Stimulated activated CD8-positive, alpha-beta memory T cell treated with anti-CD3 and anti-CD28 coated beads, Interleukin-2, amount 100 ng/mL, for 1 hour (primary cell): ENCODE measurements at places on chromosomes 6 and 20.

DNA sequence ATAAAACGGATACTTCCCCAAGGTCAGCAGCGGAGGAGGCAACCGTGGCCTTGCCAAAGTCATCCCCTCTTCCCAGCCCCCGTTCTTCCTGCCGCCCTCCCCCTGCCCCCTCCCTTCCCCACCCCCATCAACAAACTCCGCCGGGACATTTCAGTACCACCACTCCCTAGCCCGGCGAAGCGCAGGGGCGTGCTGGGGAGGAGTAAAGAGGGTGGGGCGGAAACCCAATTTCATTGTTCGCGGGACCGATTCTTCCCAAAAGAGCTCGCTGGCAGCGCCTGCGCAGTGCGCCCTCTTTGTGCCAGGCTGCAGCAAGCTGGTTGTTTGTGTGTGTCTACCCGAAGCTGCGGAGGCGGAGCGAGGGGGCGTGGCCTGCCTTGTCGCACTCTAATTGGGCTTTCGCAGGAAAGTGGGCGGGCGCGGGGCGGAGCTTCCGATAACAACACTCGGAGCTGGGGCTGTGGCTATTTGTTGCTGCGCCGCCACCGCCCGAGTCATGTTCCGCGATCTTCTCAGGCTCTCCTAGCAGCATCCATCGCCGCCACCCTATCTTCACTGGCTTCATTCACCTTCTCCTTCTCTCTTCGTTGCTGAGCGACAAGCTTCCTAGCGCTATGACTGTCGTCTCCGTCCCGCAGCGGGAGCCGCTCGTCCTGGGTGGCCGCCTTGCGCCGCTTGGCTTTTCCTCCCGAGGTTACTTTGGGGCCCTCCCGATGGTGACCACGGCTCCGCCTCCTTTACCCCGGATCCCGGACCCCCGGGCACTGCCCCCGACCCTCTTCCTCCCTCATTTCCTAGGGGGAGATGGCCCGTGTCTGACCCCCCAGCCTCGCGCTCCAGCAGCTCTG, at the start of gene PNRC1:
TSS of gene PNRC1 (plus strand) at position 471 of the 848 bp plus-strand sequence. CDS start at position 615, 144 bp downstream.
- peak; percentile 100 for DNase-seq

DNA sequence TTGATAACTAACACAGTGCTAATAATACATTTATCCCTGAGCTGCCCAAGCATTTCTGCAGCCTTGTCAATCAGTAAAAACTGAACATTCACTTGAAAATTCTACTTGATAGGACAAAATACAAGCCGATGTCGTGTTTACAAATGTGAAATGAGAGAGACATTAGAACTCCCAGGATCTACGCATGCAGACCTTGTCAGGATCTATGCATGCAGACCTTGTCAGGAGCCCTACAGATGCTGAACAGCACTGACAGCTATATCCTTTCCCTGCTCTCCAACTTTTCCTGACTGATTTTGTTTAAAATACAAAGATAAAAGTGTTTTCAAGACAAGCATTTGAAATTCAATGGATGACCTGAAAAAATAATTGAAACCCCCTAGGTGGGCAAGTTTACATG, 28.9 kb downstream of the INSM1 start:
- no peak for DNase-seq

GRCh38 chr20:584161-584970, 25.7 kb downstream of the TCF15 start:
- no peak for DNase-seq

DNA sequence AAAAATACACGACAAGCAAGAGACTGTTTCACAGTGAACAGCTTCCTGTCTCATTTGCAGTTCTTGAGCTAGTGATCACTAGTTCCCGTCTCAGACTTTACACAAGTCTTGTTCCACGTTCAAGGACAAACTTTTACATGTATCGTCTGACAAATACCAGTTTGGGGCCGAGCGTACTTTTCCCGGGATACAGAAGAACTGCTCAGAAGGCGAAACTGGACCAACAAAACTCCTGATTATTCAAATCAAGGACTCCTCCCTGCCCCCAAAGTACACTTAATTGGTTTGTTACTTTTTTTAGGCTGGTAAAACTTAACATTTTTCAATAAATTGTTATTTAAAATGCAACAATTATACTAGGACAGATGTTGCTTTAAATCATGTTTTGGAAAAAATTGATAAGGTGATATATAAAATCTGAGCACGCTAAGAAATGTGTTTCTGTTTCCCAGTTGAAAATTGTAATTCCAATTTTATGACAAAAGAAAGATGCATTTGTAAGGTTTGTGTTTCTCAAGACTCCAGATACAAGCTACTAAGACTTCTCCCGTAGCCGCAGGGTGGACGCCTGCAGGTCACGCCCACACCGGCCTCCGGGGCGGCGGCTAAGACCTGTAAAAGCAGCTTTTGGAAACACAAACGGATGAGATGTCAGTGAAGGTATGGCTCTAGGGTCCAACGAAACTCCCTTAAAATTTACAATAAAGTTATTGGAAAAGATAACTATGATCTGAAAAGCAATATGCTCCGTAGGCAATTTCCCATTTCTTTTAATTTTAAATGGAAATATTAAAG, 16.8 kb upstream of the TCFL5 start:
- DNase-seq: no peak

- no peak for DNase-seq
Observed at GRCh38 chr6:113353392-113353791, 503.8 kb upstream of the MARCKS start.

GRCh38 chr6:54609981-54610380, 236.6 kb upstream of the FAM83B start:
- no peak for DNase-seq

GRCh38 chr6:165487347-165487746, 175.7 kb downstream of the PDE10A start:
- DNase-seq: no peak

GRCh38 chr6:139605350-139605749, 230.9 kb upstream of the CITED2 start:
- no peak for DNase-seq

DNA sequence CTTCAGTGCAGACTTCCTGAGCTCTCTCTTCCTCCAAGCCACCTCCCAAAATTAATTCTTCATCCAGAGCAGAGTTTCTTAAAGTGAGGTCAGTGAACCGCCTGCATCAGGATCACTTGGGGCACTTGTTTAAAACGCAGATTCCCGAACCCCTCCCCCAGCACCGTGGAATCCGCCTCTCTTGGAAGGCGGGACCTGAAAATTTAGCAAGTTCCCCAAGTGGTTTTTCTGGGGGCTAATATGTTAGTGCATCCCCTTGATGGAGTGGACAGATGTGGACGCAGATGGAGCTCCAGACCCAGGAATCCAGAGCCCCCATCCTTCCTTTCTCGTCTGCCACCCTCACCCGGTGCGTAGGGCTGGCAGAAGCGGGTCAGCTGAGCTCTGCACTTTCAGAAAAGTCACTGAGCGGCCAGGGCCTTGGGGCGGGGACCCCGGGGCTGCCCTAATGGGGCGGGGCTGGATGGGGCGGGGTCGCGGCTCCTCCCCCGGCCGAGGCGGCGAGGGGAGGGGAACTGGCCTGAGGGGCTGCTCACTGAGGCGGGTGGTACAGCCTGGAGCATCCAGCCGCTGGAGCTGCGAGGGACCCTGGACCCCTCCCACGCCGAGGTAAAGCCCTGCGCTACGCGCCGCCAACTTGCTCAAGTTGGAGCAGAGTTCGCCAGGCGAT, at the start of the genes DEFB124 and REM1:
TSS of gene DEFB124 (minus strand) at position 370 of the 670 bp plus-strand sequence. CDS start 2,114 bp downstream, outside the sequence.
TSS of gene REM1 (plus strand) at position 531 of the 670 bp plus-strand sequence. CDS start 1,158 bp downstream, outside the sequence.
- no peak for DNase-seq

DNA sequence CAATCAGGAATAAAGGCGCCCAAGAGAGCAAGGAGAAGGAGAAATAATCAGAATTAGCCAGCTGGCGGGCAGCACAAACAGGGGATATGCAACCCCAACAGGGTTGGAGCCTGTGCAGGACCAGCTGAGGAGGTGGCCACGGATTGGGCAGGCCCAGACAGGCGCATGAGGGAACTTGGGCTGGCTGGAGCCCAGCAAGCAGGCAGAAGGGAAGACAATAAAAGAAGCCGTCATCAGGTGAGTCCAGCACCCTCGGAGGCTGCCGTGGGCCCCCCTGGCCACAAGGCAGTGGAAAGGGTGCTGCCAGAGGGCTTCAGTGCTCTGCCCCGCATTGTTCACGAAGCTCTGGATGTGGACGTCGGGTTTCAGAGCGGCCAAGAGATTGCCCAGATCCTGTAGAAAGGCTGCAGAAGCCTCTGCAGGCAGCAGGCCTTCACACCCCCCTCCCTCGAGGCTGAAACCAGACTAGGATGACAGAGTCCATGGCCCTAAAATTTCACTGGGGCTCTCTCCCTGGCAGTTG, 28.4 kb upstream of the MAFB start:
- DNase-seq: no peak

DNA sequence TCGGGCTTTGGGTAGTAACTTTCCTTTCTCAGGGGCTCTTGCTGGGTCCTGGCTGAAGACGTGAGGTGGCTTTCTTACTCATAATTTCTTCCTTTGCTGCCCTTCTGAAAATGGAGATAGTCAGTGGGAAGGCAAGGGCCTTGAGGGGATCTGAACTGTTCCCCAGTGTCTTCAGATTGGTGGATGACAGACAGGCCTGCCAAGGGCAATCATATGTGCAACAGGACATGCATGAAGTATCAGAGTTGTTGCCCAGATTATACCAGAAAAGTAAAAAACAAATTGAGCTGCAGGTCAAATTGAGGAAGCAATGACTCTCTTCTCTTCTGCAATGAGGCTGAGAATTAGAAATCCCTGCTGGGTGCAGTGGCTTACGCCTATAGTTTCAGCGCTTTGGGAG, 71.6 kb upstream of the PAX1 start:
- DNase-seq: no peak

DNA sequence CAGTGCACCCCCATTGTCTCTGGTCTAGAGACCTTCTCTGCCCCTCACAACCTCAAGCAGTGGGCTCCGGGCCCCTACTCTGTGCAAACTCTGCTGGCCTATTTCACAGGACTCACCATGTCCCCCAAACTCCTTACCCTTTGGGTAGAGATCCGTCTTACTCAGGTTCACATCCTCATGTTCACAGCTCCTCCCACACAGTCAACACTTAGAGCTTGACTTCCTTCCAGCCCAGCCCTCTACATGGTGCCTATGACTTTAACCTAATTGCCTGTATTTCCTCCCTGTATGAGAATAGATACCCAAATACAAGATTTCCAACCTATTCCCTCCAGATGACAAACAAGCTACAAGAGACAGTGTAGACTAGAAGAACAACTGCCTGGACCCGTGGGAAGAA, 528.6 kb upstream of the JARID2 start:
- DNase-seq: no peak

DNA sequence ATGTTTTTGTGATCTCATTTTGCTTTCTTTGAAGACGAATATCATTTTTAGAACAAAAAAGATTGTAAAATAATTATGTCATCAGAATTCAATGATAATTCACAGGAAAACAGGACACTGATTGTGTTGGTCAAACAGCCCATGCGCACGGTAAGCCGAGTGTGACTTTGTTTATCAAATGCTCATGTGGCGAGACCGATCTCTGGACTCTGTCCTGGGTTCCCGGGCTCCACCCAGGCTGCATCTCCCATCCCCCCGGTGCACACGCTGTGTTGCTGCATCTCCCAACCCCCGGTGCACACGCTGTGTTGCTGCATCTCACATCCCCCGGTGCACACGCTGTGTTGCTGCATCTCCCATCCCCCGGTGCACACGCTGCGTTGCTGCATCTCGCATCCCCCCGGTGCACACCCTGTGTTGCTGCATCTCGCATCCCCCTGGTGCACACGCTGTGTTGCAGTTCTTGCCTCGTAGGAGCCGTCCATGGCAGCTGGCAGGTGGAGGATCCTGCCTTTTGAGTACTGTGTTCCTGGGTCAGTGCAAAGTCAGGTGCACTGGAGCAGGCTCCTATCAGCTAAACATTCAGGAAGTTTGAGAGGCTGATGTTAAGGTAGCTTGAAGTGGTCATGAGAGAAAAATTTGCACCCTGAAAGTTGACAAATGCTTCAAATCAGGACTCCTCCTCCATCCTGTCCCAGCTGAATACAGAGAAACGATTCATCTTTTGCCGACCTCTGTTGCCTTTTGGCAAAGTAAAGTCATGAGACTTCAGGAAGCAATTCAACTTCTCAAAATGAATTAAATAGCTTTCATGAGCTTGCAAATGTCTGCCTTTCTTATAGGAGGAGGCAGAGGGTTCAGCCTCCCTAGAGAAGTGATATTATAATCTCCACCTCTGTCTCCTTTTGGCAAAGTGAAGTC, 77.1 kb upstream of the FRMD1 start:
- DNase-seq: no peak

DNA sequence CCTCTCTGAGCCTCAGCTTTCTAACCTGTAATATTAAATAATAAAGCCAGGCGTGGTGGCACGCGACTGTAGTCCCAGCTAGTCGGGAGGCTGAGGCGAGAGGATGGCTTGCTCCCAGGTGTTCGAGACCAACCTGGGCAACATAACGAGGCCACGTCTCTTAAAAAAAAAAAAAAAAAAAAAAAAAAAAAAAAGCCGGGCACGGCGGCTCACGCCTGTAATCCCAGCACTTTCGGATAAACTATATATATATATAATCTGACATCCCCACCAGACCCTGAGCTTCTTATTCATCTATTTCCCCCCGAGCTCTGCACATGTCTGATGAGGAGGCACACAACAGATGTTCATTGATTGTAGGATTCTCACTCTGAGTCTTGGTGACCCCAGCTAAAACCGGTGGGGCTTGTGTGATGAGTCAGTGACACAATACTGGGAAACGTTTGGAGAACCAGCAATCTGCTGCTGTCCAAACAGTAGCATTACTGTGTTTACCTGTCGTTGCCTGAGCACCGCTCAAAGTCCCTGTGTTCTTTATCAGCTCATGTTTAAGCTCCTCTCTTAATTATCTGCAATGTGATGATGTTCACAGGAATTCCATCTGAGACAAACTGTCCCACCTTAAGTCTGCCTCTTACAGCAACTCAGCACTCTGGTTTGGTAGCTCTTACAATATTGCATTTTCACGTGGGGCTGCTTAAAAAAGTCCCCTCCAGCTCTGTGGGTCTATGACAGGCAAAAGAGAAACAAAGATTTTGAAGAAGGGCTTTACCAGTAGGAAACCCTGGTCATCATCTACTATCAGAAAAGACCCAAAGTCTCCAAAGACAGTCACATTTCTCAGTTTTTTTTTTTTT, 1.0 kb upstream of the SPATA2 start:
- DNase-seq: no peak

- DNase-seq: no peak
Observed at GRCh38 chr20:46963758-46964617, 69.3 kb downstream of the EYA2 start.

DNA sequence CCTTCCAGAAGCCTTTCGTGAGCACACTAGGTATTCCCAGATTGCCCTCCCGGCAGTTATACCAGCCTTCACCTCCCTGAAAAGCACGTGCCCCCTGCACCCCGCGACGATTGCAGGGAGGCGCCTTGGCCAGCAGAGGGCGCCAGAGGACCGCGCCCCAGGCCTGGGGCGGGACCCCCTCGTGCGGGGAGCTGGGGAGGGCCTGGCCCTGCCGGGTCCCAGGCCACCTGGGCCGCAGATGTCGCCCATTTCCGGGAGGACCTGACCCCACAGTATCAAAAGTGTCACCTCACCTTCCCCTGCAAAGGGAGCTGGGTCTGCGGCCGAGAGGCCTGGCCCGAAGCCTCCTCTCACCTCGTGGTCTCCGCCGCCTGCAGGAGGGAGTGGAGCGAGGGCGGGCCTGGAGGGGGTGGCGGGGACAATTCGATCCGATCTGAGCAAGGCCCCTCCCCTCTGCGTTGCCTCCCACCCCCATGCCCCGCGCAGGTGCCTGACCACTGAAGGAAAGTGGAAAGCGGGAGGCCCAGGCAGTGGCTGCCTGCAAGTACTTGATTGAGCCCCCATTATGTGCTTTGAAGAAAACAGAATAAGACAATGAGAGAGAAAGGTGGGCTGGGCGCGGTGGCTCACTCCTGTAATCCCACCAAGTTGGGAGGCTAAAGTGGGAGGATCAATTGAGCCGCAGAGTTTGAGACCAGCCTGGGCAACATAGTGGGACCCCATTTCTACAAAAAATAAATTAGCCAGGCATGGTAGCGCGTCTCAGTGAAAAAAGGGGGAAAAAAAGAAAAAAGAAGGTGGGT, 3.5 kb upstream of the SNAI1 start:
- DNase-seq: peak; percentile 42

- DNase-seq: no peak
Observed at GRCh38 chr6:112503091-112503596, 156.0 kb downstream of the RFPL4B start.
